ENCODE measurements at places on chromosomes 6 and 20. TPM values are rescaled to one million over a fixed set of nuclear protein-coding genes. Genes with fewer than 3 reads are reported as not detected.

DNA sequence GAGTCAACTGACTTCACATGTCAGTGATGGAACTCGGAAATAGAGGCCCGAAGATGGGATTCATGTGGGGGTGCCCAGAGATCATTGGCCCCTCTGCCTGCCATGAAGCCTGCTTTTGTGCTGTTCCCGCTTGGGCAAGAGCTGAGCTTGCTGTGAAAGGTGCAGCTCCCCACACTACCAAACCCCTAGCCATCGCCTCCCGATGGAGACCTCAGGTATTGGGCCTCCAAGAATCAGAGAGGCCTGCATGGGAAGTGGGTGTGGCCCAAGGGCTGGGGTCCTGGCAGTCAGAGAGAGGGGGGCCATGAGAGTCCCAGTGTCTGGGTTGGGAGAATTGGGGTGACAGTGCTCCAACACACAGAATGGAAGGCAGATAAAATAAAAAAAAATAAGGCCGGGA is 160.9 kb downstream of the SOD2 start:
- DNase-seq, result no peak

NXT1 gene
- 23.6 TPM for total RNA-seq

SLC35D3 gene
- not detected for total RNA-seq

- DNase-seq, result no peak
Observed at GRCh38 chr6:126376682-126377081, 36.8 kb downstream of the CENPW start.

DNA sequence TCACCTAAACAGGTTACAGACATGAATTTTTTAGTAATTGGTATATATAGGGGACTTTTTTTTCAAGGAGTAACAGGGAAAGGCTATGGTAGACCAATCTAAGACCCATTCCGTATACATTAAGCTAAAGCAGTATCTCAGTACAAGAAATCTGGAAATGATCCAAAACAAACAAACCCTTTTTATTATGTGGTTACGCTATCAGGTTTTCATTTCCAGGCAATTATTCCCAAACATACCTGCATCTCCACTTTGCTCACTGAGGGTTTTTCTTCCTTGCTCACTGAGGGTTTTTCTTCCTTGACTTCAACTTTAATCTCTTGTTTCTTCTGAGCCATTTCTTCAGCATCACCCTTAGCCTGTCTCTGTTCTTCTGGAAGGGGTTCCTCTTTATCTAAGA is 107.3 kb downstream of the EPB41L2 start:
- no peak for DNase-seq
